Activated CD4-positive, alpha-beta T cell treated with anti-CD3 and anti-CD28 coated beads, Interleukin-2, amount 50 U/mL, for 16 hours (primary cell): ENCODE measurements at places on chromosomes 16 and 17.

- no peak for DNase-seq
Observed at GRCh38 chr16:62213763-62214162, 177.5 kb upstream of the CDH8 start.

GRCh38 chr17:2959371-2960130 lies 103.9 kb downstream of the OR1D5 start:
- DNase-seq: no peak

- DNase-seq: no peak
Observed at GRCh38 chr16:70594569-70594968, 51.8 kb upstream of the IL34 start.

GRCh38 chr16:4882000-4882632 lies 34.8 kb downstream of the UBN1 start:
- DNase-seq: no peak
